Colonic mucosa (tissue), 4 donors: ENCODE measurements at places on chromosomes 7 and 10. TPM values are rescaled to one million over a fixed set of nuclear protein-coding genes. Genes with fewer than 3 reads are reported as not detected.
A peak's percentile ranks its signal among the peaks of the same experiment; 100 is the strongest.

DNA sequence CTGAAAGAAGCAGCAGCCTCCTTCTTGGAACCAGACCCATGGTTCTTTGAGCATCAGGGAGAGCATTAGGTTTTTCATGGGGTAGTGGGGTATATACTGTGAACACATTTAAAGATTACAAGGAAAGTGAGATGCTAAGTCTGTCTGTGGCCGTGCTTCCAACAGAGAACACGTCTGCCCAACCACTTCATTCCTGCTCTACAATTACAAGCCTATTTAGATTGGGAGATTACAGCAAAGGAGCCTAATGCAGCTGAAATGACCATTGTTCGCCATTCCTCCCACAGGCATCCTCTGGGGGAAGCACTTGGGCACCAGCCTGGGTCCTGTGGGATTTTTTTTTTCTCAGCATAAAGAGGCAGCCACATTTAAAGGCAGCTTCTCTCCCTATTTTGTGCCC lies 536.4 kb downstream of the XPNPEP1 start:
- DNase-seq = no peak

DNA sequence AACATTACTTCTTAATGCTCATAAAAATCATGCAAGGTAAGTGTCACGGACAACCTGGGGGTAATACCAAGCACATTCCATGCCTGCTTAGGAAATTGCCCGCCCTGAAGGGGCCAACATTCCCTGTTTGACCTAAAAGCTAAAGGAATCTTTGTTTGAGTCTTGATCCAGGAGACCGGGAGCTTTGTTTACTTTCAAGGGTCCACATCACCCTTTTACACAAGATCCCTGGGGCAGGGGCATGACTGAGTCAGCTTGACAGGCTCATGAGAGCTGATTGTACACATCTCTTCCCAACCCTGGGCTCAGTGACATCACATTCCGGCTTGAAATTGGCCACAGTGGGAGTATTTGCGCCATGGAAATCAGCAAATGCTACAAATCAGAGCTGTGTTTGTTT lies 248.1 kb upstream of the HABP2 start:
- no peak for DNase-seq

GRCh38 chr10:48694371-48695030 lies 9.8 kb downstream of the WDFY4 start:
- DNase-seq = no peak

DNA sequence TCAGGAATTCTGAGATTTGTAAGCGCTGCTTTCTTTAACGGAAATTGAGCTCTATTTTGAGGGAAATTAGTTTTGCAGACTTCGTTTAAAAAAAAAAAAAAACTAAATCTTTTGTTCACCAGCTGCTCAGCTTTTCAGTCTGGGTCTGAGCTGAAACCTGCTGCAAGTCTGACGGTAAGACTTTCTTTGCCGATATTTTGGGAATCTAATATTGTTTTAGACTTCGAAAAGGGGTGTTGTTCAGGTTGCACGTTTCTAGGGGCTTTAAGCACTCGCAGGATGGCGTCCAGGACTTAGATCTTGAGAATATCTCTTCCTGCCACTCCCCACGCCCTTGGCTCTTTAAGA lies 1.8 kb upstream of the MEOX2 start:
- no peak for DNase-seq

- no peak for DNase-seq
Measured at GRCh38 chr10:58885146-58885545, 291.3 kb upstream of the PHYHIPL start.

DNA sequence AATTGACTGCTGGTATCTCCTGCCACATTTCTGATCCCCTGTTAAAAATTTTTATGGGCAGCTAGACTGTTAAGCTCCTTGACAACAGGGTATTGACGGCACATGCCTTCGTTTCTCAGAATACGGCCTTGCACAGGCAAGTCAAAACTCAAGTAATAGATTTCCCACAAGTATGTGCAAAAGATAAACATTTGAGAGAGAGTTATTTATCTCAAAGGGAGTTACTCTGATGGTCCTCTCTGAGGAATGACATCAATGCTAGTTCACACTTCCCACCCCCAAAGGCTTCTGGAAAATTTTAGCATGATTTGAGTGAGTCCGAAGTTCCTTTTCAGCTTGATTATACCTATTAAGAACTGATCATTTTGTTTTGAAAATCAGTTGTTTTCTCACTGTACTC lies 71.9 kb downstream of the JCAD start:
- no peak for DNase-seq

GRCh38 chr7:98571986-98572385 lies 45.1 kb upstream of the NPTX2 start:
- DNase-seq = no peak

GRCh38 chr10:80552151-80552646 lies 14.5 kb downstream of the SH2D4B start:
- DNase-seq = peak; percentile 74

DNA sequence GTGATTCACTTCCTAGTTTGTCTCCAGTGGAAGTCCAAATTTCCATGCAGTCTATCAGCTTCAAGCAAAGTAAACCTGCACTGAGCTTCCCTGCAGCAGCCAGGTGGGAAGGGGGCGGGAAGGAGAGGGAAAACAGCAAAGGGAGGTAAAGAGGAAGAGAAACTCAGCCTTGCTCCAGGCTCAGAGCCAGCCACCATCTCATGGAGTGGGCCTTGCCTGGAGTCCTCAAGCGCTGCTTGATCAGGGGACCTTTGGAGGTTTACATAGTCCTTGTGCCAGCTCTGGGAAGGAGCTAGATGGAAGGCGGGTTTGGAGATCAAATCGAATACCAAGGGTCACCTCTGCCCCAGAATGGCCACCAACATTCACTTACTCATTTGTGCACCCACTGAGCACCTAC lies 7.4 kb downstream of the CRTAC1 start:
- DNase-seq = no peak

GRCh38 chr7:28315565-28316410 lies 96.5 kb upstream of the CREB5 start:
- DNase-seq = no peak

- DNase-seq = no peak
Measured at GRCh38 chr7:80439894-80440821, 71.7 kb downstream of the GNAT3 start.

DNA sequence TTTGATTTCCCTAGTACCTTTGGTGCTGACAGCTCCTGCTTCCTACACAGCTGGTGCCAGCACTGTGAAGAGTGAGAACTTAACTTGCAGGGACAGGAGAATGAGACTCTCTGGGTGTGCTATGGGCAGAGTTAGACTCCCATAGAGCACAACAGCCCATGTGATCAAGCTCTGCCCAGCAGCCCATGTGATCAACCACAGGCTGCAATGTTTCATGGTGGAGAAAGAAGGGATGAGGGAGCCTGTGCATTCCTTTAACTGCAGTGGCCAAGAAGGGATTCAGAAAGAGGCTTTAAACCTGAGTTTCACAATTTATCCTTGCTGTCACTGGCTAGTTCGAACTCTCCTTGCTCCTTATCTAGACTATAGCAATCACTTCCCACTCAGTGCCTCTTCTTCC lies 10.0 kb upstream of the MEST start:
- no peak for DNase-seq

- DNase-seq = peak; percentile 35
Measured at GRCh38 chr10:75662715-75663114, 231.3 kb downstream of the LRMDA start.

Gene MKX
- 0.10 TPM for total RNA-seq

Gene VWA2
- 2.4 TPM for total RNA-seq

Gene VWC2
- total RNA-seq = 0.08 TPM

Gene LLCFC1
- total RNA-seq = not detected
